ENCODE measurements at places on chromosomes 11 and 22. TPM values are rescaled to one million over a fixed set of nuclear protein-coding genes. Genes with fewer than 3 reads are reported as not detected.

DNA sequence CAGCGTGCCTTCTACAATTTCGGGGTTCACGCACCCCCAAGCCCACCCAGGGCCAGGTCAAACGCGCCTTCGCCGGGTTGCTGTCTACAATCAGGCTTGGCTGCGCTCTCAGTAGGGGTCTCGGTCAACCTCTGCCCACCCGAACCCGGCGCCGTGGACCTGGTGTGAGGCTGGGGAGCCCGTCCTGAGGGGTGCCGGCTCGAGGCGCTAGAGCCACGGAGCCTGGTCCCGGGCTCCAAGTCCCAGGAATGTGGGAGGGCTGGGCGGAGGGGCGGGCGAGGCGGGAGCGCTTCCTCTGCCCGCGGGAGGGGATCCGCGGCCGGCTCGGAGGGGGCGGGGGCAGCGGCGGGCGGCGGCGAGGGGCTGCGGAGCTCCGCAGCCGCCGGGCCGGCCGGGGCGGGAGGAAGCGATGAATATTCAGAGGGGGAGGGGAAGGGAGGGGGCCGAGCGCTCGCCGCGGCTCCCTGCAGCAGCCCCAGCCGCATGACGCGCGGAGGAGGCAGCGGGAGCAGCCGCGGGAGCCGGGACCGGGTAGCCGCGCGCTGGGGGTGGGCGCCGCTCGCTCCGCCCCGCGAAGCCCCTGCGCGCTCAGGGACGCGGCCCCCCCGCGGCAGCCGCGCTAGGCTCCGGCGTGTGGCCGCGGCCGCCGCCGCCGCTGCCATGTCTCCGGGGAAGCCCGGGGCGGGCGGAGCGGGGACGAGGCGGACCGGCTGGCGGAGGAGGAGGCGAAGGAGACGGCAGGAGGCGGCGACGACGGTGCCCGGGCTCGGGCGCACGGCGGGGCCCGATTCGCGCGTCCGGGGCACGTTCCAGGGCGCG, at the start of gene PTPRJ:
Gene PTPRJ (plus strand): TSS at position 472 of the 819 bp plus-strand sequence. CDS start 354 bp downstream, outside the sequence.
- peak; percentile 82 for DNase-seq

DNA sequence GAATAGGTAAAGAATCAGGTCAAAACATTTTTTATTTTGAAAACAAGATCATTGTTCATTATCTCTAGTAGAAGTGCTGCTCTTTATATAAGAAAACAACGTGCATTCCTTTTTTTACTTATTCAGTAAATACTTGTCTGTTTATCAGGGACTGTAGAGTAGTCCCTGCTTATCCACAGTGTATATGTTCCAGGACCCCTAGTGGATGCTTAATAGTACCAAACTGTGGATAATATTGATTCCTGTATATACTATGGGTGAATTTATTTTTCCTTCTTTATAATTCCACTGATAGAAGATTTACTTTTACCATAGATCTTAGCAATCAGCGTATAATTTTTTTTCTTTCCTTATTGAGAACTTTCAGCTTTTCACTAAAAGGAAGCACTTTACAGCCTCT, 32.6 kb downstream of the CEP295 start:
- DNase-seq, result no peak

DNA sequence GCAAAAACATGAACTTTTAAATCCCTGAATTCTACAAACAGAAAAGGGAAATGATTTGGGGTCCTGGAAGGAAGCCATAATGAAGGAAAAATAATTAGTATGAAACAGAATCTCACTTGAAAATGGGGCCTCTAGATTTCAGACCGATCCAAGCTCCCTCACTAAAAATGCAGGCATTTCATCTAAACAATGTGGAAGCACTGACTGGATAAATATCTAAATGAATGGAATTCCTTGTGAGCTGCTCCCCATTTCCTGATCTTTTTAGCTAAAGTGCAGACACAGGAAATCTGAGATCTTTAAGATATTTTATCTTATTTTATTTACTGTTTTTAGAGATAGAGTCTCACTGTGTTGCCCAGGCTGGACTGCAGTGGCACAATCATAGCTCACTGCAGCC, 1255.8 kb downstream of the LRRC4C start:
- no peak for DNase-seq

- DNase-seq, result no peak
These were observed 18.0 kb upstream of the POU2AF1 start for GRCh38 chr11:111397034-111397433.

The NUMA1 gene
- 51.9 TPM for total RNA-seq

DNA sequence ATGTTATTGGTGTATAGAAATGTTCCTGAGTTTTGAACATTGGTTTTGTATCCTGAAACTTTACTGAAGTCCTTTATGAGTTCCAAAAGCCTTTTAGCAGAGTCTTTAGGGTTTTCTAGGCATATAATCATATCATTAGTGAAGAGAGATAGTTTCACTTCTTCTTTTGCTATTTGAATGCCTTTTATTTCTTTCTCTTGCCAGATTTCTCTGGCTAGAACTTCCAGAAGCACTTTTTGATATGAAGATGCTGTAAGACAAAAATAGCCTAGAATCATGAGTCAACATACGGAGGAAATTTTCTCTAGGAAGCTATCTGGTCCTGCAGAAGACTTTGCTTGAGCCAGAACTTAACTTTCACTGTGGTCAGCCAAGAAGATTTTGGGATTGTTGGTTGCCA, 86.7 kb upstream of the IZUMO1R start:
- DNase-seq, result no peak

DNA sequence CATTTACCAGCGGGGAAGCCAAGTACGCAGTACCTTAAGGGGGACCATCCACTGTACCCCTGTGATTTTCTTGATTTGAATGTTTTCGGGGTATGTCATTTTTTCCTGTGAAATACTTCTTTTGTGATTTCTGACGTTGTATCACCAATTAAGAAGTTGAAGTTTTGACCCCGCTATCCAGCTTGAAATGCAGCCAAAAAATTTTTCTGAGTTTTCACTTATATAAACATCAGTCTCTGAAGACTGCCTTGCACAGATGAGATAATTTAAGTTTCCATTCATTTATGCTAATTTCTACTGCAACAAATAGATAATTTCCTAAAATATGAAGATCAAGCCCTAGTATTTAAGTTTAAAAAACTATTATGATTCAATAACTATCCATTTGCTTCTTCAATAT, 20.0 kb downstream of the CTSC start:
- no peak for DNase-seq

DNA sequence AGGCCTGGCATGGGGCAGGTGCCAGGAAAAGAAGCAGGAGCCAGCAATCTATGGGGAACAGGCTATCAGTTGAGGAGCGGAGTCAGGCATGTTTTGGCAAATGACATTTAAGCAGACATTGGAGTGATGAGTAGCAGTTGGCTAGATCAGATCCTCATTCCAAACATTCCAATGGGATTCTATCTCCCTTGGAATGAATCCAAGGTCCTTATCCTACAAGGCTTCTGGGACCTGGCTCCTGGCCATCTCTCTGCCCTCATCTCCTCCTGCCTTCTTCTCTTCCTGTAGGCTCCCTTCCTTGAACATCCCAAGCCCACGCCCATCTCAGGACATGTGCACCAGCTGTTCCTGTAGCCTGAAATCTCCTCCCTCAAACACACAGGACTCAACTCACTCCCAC, 1074.5 kb downstream of the TBC1D22A start:
- no peak for DNase-seq

DNA sequence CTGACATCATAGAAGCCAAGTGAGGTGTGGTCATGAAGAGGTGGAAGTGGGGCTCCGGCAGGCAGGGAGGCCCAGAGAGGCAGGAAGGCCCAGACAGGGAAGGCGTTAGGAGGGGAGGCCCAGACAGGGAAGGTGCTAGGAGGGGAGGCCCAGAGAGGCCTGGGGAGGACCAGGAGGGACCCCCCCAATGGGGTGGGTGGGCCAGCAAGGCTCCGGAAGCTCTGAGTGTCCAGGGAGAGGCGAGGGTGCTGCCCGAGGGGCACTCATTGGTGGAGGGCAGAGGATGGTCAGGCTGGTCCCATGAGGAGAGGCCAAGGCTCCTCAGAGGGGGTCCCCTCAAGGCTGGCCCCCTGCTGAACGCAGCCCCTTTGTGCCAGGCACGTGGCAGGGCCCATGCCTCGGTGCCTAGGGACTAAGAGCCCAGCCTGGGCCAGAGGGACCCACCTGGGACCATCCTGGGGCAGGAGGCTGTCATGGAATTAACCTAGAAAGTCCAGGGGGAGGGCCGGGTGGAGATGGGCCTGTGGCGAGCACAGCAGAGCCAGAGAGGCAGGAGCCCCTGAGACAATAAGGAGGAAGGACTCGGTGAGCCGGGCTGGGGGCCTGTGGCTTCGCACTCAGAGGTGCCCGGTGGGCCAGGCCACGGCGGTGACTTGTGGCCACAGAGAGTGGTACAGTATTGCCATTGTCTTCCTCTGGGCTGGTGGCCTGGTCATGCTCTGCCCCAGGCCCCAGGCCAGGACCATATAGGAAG, 12.2 kb downstream of the PHLDA2 start:
- no peak for DNase-seq

The C11orf87 gene
- total RNA-seq, result not detected

DNA sequence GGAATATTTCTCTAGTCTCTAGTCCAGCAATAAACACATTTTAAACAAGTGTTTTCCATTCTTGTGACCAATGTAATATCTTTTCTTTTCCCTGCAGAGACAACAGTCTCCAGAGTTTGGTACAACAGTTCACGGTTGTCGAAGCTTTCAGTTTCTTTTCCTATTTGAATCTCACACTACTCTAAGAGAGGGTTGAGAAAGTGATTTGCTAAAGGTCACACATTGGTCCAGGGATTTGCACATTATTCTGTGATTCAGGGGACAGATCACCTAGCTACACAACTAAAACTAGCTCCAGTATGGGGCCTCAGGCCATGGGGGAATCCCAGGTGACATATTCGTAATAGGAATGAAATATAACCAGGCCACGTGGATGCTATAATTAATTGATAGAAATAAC, 132.5 kb downstream of the HIPK3 start:
- no peak for DNase-seq

DNA sequence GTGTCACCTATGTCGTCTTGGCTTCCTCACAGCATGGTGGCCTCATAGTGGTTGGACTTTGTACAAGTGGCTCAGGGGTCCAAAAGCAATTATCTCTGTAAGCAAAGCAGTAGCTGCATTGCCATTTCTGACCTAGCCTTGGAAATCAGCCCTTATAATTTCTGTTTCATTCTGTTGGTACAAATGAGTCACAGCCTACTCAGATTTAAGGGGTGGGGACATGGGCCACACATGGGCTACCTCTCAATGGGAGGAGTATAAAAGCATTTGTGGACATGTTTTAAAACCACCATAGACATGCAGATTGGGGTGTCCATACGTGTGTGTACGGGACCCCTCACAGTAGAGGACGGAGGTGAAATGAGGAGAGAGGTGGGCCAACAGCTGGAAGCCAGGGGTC, 41.6 kb downstream of the CHRDL2 start:
- no peak for DNase-seq

DNA sequence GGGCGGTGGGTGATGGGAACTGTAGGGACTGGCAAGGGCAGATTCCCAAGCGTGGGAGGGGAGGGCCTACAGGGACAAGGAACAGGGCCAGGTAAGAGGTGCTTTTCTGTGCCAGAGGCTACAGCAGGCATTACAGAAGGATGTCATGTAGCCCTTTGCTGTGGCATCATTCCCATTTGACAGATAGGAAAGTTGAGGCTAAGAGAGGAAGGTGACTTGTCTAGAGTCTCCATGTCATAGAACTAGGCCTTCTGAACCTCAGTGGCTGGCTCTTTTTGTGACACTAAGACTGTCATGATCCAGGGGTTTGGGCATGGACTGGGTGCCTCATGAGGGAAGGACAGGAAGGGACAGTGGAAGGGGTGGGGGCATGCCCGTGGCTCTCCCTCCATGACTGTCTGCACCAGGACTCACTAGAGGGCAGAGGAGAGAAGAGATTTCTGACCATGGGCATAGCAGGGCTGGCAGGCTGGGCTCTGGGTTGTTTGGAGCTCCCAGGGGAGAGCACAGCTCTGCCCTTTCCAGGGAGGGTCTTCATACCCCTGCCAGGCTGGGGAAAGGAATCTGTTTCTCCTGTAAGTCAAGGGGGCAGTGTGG, 3.2 kb downstream of the MMP11 start:
- no peak for DNase-seq

GRCh38 chr11:68968306-68969250, 12.2 kb downstream of the MRGPRD start:
- DNase-seq, result no peak

DNA sequence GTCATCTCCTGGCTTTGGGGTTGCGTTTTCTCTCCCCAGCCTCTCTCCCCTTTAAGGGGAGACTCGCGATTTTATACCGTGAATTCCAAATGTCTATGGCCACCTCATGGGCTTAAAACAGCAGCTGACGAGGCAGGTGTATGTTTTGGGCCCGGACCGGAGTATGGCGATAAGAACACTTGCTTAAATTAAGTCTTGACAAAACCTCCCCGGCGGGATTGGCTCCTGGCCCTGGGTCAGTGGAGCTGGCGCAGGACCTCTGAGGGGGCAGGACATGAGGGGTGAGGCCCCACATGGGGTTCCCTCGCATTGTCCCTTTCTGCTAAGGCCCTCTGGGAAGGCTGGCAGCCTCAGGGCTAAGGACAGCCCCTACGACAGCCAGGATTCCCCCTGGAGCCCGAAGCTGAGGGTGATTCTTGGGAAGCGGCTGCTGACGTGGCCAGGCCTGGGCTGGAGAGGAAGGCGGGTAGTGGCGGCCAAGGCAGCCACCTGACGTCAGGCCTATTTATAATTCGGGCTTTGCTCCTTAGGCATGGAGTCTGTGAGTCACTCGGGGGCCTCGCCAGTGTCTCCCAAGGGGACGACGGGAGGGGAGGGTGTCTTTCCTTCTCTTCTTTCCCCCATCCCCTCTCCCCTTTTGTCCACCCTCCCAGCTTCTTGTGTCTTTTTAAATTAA, 12.7 kb downstream of the MYO18B start:
- no peak for DNase-seq

All from right lobe of liver (tissue), 6 donors.